COR-L47 (cell line): ENCODE measurements at places on chromosomes 16 and 17.

DNA sequence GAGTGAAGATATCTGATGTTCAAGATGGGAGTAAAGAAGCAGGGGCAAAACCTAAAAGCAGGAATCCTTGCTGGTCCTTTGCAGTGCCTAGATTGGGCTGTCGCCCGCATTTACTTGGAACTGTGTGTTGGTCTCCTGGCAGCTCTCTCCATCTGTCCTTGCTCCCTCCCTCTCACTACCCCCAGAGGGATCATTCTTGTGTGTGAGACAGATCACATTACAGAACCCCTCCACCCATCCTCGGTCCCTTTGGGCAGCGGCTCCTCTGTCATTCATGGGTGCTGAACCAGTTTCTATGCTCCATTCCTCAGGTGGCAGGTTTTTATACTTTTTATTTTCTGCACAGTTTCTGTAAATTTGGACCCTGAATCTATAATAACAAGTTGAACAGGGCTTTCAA lies 99.4 kb upstream of the MYOCD start:
- DNase-seq, result no peak

GRCh38 chr16:4801051-4801961 lies 1.1 kb downstream of the ROGDI start:
- no peak for DNase-seq

GRCh38 chr16:80743772-80744171 lies 60.6 kb downstream of the CDYL2 start:
- no peak for DNase-seq

- no peak for DNase-seq
Measured at GRCh38 chr17:6571452-6571781, 15.1 kb upstream of the PITPNM3 start.

GRCh38 chr17:45367216-45367615 lies 50.4 kb upstream of the MAP3K14 start:
- DNase-seq, result no peak

DNA sequence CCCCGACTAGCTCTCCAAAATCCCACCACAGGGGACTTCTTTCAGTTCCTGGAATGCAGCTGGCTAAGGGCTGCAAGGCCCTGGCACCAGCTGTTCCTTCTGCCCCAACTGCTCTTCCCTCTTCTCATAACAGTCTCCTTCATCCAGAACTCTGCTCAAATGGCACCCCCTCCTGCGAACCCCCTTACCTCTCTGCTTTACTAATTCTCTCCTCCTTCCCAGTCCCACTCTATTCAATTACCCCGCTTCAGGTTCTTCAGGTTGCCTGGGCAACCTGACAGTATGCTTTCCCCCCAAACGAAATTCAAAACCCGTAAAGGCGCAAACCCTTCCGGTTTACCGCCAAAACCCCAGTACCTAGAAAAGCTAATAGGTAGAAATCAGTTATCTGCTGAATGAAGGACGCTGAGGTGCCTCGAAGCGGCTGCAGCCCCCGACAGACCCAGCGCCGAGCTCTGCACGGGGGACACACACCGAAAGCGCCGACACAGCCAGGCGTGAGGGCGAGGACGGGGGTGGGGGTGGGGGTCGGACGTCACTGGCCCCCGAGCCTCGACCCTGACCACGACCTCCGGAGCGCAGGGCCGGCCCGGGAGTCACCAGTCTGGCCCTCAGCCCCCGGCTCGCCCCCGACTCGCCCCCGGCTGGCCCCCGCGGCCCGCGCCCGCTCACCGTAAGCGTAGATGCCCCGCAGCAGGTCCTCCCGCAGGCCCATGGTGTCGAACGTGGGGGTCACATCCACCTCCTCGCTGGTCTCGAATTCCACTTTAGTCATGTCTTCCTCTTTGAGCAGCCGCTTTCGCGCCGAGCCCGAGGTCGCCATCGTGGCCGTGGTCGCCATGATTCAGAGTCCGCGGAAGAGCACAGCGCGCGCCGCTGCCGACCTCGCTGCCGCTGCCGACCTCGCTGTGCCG lies 550 bp downstream of the EIF4A3 start:
- DNase-seq, result no peak

GRCh38 chr17:30555942-30556341 lies 78.7 kb downstream of the GOSR1 start:
- no peak for DNase-seq

- DNase-seq, result peak; percentile 23
Measured at GRCh38 chr17:48597778-48598631, 4.4 kb upstream of the HOXB5 start.

GRCh38 chr16:70395345-70395901 lies 43.5 kb downstream of the ST3GAL2 start:
- peak; percentile 4 for DNase-seq

DNA sequence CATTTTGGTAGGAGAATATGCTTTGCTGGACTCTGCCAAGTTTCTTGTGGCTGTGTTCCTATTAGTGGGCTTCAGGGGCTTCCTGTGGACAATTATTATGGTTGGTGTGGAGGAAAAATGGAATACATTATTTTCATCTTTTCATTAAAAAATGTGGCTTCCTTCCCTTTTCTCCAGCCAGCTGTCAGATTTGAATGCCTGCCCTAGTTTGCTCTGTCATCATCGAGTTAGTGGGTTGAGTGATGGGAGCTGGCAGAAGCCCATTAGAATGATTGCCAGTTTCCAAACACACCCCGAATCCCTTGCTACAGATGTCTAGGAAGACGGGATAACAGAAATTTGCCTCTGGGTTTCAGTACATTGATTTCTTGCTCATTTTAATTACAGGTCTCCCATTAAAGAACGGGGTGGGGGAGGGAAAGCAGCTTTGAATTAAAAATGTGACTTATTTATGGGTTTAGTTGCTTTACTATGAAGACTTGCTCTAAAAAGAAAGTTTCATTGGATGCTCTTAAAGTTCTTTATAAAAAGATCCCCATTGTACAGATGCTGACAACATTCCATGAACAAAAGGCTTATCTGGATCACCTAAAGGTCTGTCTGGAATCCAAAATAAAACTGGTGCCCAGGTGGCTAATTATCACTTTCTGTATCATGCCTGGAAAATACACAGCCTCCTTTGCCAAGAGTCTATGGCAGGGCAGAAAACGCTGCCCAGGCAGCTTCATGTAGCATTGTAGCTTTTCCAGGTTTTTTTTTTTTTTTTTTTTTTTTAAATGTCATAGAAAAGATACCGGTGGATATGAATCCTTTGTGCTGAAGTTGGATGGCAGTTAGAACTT lies 103.6 kb downstream of the PRKCA start:
- peak; percentile 75 for DNase-seq

DNA sequence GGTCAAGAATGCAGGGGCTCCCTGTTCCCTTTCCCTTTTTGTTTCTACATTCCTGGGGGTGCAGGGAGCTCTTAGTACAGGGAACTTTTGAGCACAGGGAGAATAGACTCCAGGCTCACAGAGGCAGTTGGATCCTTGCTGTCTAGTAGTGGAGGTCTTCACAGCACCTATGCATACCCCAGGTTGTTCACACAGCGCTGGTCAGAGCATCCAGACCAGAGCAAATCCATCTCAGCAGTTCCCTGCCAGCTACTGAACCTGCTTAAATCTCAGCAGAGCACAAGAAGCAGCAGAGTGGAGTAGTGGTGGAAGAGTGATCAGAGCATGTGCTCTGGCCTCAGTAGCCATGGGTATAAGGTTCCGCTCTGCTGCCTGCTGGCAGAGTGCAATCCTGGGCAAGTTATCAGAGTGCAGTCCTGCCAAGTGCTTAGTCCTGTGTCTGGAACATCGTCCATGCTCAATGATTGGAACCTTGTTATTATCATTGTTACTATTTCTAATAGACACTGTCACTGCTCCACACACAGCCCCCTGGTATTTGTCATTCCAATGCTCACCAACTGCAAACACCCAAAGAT lies 220.4 kb downstream of the CBLN1 start:
- DNase-seq, result no peak

DNA sequence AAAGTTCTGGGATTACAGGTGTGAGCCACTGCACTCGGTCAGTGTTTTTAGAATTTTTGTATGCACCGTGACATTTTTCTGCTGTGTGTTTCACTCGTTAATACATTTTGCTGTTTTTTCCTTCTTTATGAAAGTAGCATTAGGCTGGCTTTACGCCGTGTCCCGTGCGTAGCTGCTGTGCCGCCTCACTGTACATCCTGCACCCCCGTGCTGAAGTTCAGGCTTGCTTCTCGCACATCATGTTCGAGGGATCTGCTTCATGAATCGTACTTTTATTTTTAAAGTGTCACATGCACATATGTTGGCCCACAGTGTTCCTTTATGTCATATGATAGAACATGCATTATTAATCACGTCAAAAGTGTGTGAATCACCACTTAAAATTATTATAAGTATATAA lies 84.4 kb upstream of the ZNF750 start:
- no peak for DNase-seq

GRCh38 chr16:85709766-85710585 lies 21.2 kb upstream of the GINS2 start:
- DNase-seq, result peak; percentile 93

DNA sequence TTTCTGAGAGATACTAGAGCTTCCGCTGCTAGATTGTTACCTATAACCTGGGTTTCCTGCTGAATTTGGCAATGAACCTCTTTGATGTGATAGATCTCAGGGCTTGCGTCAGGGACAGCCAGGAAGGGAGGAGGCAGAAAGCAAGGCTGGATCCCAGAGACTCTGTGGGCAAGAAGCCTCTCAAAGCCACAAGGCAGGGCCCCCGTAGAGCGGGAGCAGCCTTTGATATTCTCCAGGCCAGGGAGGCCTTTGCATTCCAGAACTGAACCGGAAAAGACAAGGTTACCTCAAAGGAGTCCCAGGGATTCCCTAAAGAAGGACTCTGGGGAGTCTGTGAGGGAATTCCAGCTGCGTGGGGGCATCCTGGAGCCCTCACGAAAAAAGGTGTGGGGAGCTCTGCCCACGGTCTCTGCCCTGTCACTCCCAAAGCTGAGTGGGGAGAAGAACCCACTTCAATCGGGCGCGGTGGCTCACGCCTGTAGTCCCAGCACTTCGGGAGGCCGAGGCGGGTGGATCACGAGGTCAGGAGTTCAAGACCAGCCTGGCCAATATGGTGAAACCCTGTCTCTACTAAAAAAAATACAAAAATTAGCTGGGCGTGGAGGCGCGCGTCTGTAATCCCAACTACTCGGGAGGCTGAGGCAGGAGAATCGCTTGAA lies 14.3 kb upstream of the SCIMP start:
- DNase-seq, result no peak

DNA sequence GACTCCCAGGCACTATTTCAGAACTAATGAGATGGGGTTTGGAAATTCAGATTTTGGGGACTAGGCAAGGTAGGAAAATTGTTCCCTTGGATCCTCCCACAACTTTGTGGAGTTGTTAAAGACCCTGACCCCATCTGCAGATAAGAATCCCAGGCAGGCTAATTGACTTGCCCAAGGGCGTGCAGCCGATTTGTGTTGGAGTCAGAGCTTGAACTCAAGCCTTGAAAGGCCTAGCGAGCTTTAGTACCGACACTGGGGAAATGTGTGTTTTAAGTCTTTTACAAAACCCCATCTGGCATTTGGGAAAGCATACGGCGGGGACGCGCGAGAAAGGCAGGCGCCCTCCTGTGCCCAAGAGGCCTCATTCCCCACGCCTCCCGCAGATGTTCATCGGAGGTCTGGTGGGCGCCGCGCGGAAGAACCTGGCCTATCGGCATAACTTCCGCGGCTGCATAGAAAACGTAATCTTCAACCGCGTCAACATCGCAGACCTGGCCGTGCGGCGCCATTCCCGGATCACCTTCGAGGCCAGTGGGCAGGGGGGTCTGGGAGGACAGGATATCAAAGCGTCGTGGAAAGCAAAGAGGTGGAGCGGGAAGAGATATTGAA lies 4.3 kb downstream of the CNTNAP1 start:
- no peak for DNase-seq

DNA sequence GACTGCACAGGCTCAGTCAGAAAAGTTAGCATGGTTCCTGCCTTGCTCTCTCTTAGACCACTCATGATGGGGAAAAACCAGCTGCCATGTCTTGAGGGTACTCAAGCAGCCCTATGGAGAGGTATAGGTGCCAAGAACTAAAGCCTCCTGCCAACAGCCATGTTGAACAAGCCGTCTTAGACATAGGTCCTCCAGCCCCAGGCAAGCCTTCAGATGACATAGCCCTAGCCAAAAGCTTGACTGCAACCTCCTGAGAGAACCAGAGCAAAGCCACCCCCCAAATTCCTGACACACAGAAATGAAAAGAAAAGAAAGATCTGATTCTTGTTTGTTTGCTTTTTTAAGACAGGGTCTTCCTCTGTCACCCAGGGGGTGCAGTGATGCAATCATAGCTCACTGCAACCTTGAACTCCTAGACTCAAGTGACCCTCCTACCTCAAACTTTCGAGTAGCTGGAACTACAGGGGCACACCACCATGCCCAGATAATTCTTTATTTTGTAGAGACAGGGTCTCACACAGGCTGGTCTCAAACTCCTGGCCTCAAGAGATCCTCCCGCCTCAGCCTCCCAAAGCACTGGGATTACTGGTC lies 36.3 kb downstream of the CMTM3 start:
- DNase-seq, result no peak

DNA sequence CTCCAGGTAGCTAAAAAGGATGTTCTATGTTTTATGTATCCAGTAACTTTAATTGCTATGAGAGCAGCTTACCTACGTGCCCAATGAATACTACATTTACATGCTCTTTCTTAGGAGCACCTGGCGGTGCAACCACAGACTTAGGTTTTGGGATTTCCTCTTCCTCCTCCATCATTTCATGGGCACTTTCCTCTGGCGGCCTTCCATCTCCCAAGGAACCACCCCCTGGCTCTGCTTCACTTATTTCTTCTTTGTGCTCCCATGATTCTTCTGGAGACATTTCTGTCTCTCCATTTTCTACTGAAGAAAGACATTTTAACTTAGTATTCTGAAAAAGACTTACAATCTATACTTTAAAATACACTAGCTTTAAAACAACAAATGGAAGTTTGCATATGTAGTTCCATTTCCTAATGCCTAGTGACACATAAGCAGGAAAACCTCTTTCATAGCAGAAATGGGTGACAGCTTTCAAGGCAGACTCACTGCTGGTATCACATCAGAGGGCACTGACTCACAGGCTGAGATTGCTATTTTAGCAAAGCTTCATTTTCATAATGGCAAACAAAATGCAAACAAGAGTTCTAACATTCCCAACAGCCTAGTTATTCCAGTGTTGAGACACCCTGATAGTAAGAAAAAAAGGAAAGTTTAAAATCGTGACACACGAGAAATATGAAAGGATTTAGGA lies 19.1 kb downstream of the GSPT1 start:
- DNase-seq, result no peak

- DNase-seq, result no peak
Measured at GRCh38 chr17:5381542-5381941, 37.9 kb downstream of the NUP88 start.

GRCh38 chr17:4161967-4162305 lies 18.9 kb downstream of the CYB5D2 start:
- no peak for DNase-seq

GRCh38 chr17:29573871-29574731 lies 5.6 kb downstream of the TP53I13 start:
- no peak for DNase-seq

- no peak for DNase-seq
Measured at GRCh38 chr16:86653285-86654006, 75.1 kb downstream of the FOXL1 start.

GRCh38 chr16:86992587-86992986 lies 324.6 kb downstream of the C16orf95 start:
- DNase-seq, result no peak

DNA sequence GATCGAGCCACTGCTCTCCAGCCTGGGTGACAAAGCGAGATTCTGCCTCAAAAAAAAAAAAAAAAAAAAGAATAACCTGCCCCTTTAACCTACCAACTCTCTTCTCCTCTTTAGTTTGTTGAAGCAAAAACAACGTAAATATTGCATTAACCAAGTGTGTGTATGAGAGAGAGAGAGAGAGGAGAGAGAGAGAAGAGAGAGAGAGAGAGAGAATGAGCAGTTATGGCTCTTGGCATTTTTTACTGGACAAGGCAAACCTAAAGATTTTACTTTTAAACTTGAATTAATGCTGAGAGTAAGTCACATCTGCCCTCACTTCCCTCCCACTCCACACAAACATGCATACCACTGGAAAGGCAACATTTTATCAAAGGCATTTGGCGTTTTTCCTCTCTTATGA lies 3.0 kb upstream of the SLFN5 start:
- DNase-seq, result no peak
